Psoas muscle (tissue), 8 donors: ENCODE measurements at places on chromosomes 5 and 9.

DNA sequence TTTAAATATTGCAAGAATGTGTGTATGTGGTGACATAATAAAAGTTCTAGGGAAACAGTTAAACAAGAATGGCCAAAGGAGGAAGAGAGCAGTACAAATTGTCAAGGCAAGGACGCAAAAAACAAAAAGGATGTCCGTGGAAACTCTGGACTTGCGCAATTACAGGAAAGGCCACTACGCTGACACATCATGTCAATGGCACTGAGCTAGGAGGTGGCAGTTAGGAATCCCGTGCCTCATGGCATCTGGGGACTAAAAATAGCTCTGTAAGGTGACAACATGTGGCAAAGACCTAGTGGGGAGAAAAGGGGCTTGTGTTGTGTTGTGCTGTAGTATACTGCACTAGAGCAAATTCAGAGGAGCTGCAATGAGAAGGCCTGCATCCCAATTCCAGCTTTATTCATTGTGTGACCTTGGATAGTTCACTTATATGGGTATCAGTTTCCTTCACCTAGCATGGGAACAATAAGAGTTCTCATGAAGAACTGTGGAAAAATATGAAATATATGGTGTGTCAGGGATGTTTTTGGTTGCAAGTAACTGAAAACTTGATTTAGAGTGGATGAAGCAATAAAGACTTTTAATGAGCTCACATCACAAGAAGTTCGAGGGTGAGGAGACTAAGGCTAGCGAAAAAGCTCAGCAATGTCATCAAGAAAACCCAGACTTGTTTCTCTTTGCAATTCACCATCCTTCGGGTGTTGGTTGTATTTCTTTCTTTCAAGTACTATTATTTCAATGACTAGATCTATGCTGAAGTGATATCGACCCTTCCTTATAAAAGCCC is 124.1 kb upstream of the STC2 start:
- DNase-seq = peak; percentile 74

DNA sequence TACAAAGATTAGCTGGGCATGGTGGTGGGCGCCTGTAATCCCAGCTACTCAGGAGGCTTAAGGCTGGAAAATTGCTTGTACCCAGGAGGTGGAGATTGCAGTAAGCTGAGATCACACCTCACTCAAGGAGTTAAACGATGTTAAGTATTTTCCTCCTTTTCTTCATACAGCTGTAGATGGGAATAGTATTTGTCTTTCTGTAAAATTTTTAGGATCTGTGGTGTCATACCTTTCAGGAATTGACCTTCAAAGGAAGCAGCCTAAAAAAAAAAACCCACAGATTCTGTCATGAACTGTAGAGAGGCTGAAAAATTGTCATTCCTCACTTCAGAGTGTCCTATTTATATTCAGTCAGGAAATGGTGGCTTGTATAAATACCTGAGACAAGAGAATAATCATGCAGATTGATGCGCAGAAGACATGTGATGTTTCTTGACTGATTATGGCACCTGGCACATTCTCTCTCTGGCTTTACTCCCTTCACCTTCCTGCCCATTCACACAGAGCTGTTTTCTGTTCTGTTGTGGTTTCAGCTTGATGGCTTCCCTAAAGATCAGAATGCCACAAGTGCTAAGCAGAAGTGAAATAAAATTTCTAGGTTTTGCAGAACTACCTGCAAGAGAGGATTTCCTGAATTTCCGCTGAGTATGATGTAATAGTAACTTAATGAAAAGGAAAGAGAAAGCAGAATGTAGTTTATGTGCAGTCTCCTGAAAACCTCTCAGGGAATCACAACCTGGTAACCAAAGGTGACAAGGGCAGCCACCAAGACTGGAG is 3.8 kb downstream of the IFNA1 start:
- no peak for DNase-seq

GRCh38 chr5:61234019-61234418 is 71.8 kb upstream of the SMIM15 start:
- no peak for DNase-seq

DNA sequence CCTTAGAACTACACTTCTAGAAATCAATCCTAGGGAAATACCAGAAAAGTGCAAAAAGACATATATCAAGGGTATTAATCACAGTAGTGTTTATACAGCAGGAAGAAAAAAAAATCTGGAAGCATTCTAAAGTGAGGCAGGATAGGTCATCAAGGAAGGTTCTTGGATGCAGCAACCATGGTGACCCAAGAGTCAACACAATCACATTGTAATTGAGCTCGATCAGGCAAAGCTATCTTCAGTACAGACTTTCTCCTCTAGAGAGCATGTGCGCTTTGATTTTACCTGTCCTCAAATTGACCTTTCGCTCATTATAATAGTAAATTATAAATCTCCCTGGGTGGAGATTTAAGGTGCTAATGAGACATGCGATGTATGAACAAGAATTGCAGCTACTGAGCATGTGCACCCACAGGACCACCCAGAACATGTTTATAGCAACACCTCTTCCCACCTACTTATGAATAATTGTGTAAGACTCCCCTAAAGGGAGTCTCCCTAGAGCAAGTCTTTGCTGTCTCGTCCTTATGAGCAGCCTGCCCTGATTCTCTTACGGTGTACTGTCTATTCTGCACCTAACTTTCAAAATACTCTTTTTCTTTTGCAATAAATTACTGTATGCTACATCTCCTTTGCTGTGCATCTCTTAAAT is 297.7 kb downstream of the ATPSCKMT start:
- DNase-seq = no peak

- no peak for DNase-seq
Measured at GRCh38 chr5:97063251-97063650, 79.2 kb downstream of the LIX1 start.

DNA sequence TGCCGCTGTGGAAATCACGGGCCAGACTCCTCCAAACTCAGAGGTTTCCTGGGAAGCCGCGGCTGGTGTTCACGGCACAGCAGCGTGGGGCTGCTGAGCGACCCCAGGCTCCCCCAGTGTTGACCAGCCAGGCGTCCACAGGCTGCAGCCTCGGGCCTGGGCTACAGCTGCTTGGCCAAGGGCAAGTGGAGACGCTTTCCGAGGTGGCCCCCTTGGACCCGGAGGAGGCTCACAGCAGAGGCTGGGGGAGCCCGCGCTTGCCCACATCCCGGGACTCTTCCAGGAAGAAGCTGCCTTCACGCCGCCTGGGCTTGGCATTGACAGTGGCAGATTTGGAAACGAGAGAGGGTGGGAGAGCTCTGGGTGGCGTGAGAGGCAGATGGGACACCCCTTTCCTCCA is 53.1 kb upstream of the FCN2 start:
- DNase-seq = no peak

DNA sequence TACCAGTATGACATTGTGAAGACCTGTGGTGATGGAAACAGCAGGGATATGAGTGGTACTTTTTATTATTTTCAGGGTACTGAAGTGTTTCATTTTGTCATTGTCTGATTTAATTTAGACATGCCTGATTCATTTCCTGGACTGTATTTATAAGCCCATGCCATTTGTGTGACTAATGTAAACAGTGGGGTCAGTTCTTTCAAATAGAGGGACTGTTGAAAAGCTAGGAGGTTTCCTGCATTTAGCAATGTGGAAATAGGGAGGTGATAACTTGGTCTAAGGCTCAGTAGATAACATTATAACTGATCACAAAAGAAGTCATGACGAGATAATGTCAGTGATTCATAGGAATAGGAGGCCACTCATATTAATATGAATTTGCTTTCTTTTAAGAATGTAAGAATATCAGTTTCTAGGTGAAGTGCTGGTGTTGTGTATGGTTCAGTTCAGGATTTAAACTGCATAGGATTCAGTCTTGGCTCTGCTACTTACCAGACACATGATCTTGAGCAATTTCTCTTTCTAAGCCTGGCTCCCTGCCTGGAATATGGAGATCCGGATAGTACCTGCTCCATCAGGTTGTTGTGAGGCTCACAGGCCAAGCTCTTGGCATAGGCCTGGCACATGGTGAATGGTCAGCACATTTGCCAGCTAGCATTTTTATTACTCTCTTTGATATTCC is 7.5 kb downstream of the RASGRF2 start:
- no peak for DNase-seq

- DNase-seq = no peak
Measured at GRCh38 chr5:73692981-73693380, 67.0 kb downstream of the ARHGEF28 start.
